ENCODE measurements at places on chromosomes 6 and 20. TPM values are rescaled to one million over a fixed set of nuclear protein-coding genes. Genes with fewer than 3 reads are reported as not detected.

GJA10 gene
- not detected for total RNA-seq

VWA7 gene
- 19.7 TPM for total RNA-seq

BMP7 gene
- total RNA-seq: not detected

HLA-DQB2 gene
- total RNA-seq: not detected

PSMB1 gene
- 153 TPM for total RNA-seq

DNA sequence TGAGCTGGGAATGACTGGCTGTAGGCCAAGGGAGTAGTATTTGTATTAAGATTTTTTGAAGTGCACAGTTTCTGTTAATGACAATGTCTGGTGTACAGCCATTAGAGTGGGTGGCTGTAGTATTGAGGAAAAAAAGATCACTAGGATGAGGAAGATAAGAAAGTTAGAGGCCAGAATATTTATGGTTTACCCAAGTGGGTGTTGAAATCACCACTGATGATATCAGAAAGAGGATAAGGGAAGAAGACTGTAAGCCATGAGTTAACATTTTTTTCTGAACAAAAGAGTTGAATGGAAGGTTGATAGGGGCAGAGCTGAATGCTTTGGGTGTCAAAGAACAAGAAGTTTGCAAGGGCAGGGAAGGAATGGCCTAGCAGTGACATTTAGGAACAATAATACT is 104.7 kb downstream of the PRDM13 start:
- H3K27ac ChIP-seq: no peak overlapping the region
- no peak overlapping the region for H3K4me3 ChIP-seq
- no peaks in the 10 kb centered on the region for H3K4me1 ChIP-seq

- H3K4me1 ChIP-seq: no peaks in the 10 kb centered on the region
- no peak for DNase-seq
- H3K27me3 ChIP-seq: no peaks in the 10 kb centered on the region
- no peaks in the 10 kb centered on the region for H3K36me3 ChIP-seq
- H3K27ac ChIP-seq: no peak overlapping the region
Measured at GRCh38 chr20:22389836-22390542, 194.4 kb downstream of the FOXA2 start.

DNA sequence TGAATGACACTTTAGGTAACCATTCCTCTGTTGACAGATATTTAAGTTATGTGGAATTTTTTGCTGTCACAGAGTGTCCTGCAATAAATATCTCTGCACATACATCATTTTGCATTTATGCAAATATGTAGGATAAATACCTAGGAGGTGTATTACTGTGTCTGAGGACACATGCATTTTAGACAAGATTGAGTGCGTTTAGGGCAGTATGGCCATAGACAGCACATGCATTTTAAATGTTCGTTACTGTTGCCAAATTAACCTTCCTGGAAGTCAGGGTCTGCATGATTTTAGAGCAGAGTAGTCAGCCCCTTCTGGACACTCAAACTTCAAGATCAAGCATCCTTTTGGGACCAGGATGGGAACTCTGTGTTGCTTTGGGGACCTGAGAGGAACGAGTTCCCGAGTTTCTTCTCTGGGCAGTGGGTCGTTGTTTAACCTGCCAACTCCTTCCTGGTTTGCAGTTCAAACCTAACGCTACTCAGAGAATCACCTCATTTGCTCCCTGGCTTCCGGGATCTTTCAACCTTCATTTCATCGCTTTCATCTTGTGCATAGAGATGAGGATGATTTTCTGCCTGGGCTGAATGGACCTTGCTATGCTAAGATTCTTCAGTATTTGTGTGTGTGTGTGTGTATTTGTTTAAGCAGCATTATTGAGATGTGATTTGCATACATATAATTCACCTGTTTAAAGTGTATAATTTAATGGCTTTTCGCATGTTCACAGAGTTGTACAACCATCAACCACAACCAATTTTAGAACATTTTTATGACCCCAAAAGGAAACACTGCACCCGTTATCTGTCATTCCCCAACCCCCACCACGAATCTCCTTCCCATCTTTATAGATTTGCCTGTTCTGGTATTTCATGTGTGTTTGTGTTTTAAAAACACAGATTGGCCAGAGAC is 9.8 kb downstream of the BCAS4 start:
- H3K27ac ChIP-seq: peak overlapping the region; percentile 45
- no peaks in the 10 kb centered on the region for H3K36me3 ChIP-seq
- H3K4me3 ChIP-seq: no peak overlapping the region

DNA sequence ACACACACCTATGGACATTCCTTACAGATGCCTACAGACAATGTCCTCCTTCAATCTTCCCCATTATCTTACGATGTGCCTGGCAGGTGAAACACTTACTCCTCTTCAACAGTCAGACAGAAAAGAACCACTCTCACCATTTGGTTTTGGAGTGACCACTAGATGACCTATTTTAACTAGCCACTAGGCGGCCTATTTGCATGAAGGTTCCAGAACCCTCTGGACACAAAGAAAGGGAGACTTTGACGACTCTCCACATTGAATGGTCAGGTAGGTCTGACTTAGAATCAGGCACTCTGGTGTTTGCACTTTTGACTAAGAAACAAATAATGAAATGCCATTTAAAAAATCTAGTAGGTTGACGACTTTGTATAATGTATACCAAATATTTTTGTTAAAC is 42.0 kb downstream of the PNLDC1 start:
- no peak overlapping the region for H3K27ac ChIP-seq
- DNase-seq: no peak
- H3K27me3 ChIP-seq: no peaks in the 10 kb centered on the region
- H3K4me1 ChIP-seq: no peaks in the 10 kb centered on the region
- H3K4me3 ChIP-seq: no peak overlapping the region

DNA sequence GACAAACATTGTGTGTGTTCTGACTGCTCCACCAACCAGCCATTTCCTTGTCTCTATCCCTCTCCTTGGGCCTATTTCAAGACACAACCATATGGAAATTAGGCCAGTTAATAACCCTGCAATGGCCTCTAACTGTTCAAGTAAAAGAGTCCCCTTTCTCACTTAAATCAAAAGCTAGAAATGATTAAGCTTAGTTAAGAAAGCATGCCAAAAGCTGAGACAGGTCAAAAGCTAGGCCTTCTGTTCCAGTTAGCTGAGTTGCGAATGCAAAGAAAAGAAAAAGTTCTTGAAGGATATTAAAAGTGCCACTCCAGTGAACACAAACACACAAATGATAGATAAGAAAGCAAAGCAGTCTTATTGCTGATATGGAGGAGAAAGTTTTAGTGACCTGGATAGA is 22.5 kb downstream of the SERINC1 start:
- no peak for DNase-seq
- H3K27ac ChIP-seq: no peak overlapping the region
- peaks cover 93% of the 10 kb centered on the region for H3K36me3 ChIP-seq

DNA sequence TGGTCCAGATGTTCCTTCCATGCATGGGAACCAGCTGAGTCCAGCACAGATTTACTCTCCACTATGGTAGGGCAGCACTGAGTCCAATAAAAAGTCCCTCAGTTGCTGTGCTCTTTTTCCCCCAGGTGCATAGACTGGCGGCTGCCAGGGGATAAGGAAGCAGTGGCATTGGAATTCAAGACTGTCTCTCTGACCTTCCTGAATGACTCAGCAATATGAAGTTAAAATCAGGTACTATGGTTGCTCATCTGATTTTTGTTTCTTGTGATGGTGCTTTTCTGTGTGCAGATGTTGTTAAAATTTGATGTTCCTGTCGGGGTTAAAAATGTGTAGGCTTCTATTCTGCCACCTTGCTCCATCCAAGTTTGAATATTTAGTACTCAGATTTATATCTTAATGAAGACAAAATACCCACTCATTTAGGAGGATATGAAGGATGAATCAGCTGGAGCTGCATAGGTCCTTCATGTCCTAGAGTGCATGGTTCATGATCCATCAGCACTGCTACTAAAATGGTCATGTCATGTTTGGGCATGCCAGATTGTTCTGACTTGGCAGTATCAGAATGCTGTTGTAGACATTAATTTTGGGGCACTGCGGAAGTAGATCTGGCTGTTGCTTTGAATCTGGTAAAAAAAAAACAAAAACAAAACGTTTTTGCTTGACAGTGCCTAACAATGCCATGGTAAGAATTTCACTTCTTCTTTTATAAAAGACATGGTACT is 321.2 kb upstream of the MAP3K7 start:
- H3K4me3 ChIP-seq: no peak overlapping the region
- no peaks in the 10 kb centered on the region for H3K27me3 ChIP-seq
- H3K36me3 ChIP-seq: no peaks in the 10 kb centered on the region
- no peaks in the 10 kb centered on the region for H3K4me1 ChIP-seq
- no peak overlapping the region for H3K27ac ChIP-seq

DNA sequence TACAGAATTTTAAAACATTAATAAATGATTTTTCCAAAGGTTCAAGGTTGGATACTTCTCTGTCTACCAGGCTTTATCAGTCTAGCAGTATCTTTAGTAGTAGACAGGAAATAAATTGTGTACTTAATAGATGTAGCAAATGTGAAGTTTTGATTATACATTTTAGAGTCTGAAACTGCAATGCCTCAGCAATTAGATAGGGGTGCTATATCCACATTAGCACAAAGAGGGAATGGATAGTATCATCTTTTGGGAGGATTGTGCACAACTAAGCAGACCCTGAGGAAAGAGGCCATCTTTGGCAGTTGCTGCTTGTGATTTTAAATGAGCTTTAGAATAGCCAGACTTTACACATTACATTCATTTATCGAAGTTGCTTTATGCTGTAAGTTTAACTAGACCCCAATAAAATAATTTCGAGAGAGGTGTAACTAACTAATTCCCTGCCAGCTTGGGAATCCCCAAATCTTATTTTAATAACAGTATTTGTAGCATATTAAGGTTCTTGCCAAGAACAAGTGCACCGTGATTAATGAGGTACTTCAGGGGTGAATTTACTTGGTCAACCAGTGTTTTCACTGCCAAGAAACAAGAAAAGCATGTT is 2.8 kb downstream of the KCNQ5 start:
- no peak overlapping the region for H3K27ac ChIP-seq
- H3K27me3 ChIP-seq: peaks cover 9% of the 10 kb centered on the region
- DNase-seq: no peak

DNA sequence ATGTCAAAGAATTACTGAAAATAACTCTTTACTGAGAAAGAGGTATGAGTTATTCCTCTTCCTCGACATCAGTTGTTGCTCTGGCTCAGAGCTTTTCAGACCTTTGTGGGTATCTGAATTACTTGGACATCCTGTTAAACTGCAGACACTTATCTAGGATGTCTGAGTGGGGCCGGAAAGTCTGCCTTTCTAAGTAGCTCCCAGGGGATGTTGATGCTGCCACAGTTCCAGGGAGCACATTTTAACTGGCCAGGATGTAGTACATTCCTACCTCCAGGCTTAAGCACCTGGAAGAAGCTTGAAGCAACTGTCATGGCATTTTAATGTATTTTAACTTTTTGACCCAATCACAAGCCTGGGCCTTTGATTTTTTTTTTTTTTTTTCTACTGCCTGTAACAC is 265.8 kb upstream of the PLCB4 start:
- no peaks in the 10 kb centered on the region for H3K27me3 ChIP-seq
- H3K4me1 ChIP-seq: peaks cover 2% of the 10 kb centered on the region
- DNase-seq: no peak
- no peak overlapping the region for H3K4me3 ChIP-seq
- no peaks in the 10 kb centered on the region for H3K36me3 ChIP-seq

GRCh38 chr20:31908016-31908415 is 37.6 kb downstream of the TTLL9 start:
- DNase-seq: no peak
- no peak overlapping the region for H3K4me3 ChIP-seq
- no peaks in the 10 kb centered on the region for H3K36me3 ChIP-seq

DNA sequence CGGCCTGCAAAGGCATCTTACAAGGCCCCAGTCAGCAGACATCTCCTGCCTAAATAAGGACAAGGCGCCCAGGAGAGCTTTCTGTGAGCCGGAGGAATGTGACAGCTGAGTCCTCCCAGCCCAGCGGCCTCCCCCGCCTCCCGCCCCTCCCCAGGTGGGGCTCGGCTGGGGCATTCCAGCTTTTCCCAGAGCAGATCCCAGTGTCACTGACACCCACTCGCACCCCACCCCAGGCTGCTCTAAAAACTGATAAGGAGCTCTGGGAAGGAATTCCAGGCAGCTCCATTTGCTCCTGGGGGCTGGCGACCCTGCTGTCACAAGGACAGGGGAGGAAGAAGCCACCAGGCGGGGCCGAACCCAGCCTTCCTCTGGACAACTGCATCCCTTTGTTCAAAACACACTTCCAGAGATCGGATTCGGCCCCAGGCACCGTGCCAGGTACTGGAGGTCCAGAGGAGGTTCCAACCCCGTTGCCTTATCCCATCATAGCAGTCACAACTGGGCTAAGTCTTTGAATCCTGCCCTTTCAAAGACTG is 49.7 kb downstream of the JPH2 start:
- H3K27me3 ChIP-seq: no peaks in the 10 kb centered on the region
- peak overlapping the region; percentile 46 for H3K27ac ChIP-seq
- no peak overlapping the region for H3K4me3 ChIP-seq
- no peak for DNase-seq
- H3K4me1 ChIP-seq: no peaks in the 10 kb centered on the region

DNA sequence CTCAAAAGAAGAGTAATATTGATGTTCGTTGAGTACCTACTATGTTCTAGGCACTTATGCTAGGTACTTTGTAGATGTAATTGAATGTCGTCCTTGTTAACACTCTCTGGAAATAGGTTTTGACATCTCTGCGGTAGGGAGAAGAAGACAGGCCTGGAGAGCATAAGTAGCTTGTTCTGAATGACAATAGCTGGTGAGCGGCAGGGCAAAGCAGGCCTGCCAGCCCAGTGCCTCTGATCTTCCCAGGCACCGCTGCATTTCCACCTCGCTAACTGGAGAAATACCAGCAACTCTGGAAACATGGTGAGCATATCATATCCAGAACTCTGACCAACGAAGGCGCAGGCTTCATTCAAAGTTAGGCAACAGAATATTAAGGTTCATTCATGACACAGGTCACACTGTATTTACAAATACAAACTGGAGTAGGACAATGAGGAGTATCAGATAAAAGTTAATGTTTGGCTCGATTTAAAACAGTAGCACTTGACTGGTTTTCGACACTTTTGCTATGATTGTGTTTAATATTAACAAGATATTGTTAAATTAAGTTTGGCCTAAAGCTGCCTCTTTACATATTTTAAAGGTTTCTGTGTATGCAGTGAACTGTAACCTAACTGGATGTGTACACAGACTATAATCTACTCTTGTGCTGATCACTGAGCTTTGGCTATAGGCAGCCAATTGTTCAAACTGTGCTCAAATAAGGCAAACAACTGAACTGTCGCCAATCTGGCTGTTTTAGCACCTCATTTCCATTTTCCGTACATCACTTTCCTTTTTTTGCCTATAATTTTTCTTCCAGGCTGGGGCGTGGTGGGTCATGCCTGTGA is 54.1 kb downstream of the PPP1R3G start:
- H3K27ac ChIP-seq: no peak overlapping the region
- H3K4me3 ChIP-seq: no peak overlapping the region

GRCh38 chr6:35613762-35614161 is 75.0 kb downstream of the FKBP5 start:
- DNase-seq: no peak
- H3K4me1 ChIP-seq: no peaks in the 10 kb centered on the region
- H3K27ac ChIP-seq: no peak overlapping the region
- H3K27me3 ChIP-seq: no peaks in the 10 kb centered on the region
- peaks cover 3% of the 10 kb centered on the region for H3K36me3 ChIP-seq

GRCh38 chr20:3863317-3863716 is 16.7 kb downstream of the MAVS start:
- no peaks in the 10 kb centered on the region for H3K4me1 ChIP-seq
- H3K27me3 ChIP-seq: no peaks in the 10 kb centered on the region
- DNase-seq: no peak
- no peaks in the 10 kb centered on the region for H3K36me3 ChIP-seq
- no peak overlapping the region for H3K27ac ChIP-seq
